ENCODE measurements at places on chromosomes 16 and 17. TPM values are rescaled to one million over a fixed set of nuclear protein-coding genes. Genes with fewer than 3 reads are reported as not detected.

- no peak for DNase-seq
Observed at GRCh38 chr17:353213-353837, 718 bp upstream of the RPH3AL start.

- DNase-seq, result no peak
Observed at GRCh38 chr16:35735403-35736251, 2276.2 kb downstream of the TP53TG3F start.

GRCh38 chr16:81347425-81347824 lies 32.7 kb downstream of the GAN start:
- DNase-seq, result no peak

DNA sequence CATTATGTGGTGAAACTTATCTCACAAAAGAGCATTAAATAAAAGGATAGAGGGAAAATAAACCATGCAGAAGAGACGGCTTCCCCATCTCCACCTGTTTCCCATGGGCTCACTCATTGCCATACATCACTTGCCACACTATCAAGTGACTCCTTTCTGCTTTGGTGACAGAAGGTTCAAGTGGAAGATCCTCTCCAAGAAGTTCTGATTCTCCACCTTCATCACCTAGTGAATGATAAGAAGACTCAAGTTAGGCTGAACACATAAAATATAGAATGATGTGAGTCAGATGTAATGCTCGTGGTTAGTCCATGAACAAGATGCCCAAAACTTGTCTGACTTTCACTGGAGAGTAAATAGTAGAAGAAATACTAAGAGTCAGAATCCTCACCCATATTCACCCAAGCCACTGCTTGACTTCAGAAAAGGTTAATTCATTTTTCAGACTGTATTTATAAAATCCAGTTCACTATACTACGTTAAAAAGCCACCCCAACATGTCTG lies 100.1 kb upstream of the TOB1 start:
- DNase-seq, result no peak

DNA sequence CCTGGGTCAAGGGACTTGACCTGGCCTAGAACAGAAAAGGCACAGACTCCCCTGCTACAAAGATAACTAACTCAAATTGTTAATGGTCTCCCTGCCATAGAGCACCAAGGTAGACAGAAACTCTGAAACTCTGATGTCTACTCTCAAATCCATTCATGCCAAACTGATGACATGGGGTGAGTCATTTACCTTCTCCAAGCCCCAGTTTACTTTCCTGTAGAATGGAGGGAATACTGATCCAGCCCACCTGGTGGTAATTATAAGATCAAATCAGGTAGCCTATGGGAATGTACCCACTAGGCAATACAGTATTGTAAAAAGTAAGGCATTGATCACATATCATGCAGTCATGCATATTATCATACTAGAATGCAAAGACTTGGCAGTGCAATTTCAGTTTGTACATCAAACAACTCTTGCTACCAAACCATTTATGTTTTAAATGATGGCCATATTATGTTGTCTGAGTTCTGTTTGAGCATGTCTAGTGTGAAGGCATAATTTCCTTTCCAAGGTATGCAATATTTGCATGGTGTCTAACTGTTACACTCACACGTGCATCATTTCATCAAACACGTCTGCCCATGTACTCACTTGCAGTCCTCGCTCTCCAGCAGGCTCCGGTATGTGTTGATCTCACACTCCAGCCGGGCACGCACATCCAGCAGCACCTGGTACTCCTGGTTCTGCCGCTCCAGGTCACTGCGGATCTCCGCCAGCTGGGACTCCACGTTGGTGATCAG lies 3.0 kb downstream of the KRT31 start:
- DNase-seq, result no peak

DNA sequence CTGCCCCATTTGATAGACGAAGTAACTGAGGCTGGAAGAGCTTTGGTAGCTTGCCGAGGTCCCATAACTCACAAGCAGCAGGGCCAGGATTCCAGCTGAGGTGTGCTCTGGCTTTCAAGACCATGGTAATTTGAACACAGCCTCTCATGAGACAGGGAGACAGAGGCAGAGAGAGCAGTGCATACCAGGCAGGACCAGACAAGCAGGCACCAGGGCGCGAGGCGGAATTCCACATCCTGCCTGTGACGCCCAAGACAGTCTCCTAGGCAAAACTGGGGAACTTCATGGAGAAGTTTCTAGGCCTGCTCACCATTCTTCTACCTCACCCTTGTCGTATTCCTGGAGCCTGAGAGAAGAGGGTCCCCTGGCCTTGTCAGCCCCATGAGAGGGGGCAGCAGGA lies 19.2 kb downstream of the SDK2 start:
- no peak for DNase-seq

DNA sequence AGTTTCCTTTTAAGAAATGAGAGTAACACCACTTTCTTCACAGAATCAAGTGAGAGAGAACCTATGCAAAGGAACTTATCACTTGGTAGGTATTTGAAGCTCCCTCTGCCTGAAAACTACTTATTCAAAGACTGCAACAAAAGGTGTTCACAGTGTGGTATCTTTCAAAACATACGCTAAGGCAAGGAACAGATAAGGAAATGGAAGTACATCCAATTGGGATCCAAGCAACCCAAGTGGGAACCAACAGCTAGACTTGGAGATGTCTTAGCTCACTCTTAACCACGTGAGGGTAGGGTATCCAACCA lies 431 bp upstream of the PPM1E start:
- no peak for DNase-seq

The CCL17 gene
- total RNA-seq, result not detected

The HBQ1 gene
- not detected for total RNA-seq

All from activated naive CD8-positive, alpha-beta T cell treated with anti-CD3 and anti-CD28 coated beads, Interleukin-2, amount 10 ng/mL, durations not matched to agents 7 days and 5 days (primary cell).